ENCODE measurements at places on chromosomes 12 and 14.

DNA sequence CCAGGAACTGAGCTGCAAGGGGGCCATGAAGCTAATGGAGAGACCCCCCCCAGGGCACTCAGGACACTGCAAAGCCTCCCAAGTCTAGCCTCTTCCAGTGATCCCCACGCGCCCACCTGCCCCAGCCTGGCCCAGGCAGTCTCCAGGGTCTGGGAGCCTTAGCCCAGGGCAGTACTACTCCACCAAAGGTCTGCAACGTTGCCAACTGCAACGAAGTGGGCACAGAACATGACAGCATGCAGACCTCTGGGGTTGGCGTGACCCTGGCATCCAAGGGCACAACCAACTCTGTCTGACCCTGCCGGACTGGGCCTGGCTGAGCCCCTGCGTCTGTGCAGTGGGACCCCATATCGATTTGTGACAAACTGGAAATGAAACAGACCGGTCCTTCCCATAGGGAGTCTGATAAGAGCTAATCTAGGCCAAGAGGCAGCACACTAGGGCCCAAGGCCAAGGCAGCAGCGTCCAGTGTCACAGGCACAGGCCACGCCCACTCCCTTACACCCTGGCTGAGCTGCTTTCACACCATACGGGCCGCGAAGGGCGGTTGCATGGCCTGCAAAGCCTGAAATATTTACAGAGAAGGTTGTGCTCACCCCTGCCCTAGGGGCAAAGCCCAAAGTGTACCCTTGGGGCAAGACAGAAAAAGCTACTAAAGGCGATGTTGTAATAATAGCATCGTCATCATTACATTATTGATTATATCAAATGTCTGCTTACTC, 76.7 kb downstream of the NCOR2 start:
- no peak for DNase-seq

- no peak for DNase-seq
These were observed 108.0 kb downstream of the KITLG start for GRCh38 chr12:88472248-88472647.

DNA sequence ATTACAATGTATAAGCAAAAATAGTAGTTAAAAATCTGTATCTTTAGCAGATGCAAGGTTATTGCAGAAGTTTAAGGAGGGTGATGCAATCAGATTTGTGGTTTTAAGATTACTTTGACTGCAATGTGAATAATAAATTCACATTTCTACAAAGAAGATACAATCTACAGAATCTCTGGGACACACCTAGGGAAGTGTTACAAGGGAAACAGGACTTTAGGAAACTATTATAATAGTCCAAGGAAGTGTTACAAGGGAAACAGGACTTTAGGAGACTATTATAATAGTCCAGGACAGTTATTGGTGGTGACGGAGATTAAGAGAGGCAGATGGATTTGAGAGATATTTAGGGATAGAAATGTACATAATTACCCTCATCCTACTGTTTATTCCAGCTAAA, 154.4 kb upstream of the GARIN6 start:
- no peak for DNase-seq

DNA sequence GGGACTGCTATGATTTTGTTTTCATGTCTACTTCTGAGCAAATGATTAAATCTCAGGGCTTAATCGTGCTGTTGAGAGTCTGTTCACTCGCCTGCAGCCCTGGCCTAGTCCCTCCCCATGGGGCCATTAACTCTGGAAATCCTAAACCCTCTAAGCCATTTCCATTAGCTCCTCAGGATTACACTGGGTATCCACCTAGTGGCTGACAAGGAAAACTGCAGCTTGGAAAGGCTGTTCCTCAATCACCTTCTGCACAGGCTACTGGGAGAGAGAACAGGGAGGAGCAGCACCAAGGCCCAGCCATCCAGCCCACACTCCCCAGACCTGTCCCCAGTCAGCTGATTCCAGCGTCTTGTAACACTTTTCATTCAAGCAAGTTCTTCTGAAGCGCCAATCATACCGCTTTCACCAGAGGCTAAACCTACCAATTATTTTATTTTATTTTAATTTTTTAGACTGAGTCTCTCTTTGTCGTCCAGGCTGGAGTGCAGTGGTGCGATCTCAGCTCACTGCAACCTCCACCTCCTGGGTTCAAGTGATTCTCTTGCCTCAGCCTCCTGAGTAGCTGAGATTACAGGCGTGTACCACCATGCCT, 48.7 kb downstream of the NEUROD4 start:
- no peak for DNase-seq

- DNase-seq: no peak
These were observed 783.8 kb downstream of the VRK1 start for GRCh38 chr14:97581016-97581415.

DNA sequence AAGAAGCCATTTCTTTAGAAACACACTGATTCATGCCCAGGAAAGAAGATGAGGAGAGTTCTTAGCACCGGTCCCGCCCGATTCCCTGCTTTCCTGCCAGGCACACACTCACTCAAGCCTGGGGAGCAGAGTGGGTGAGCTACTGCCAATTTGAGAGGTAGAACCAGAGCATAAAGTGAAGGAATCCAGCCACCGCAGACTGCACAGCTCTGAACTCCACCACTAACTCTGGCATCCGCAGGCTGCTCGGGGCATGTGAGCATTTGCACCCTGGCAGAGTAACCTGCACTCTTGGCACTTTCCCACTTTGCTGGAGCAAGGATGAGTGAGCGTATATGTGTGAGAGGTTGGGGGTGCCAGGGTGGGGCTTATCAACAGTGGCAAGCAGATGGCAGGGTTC, 4.0 kb upstream of the SYNDIG1L start:
- no peak for DNase-seq
